ENCODE measurements at places on chromosomes 4 and X.
A peak's percentile ranks its signal among the peaks of the same experiment; 100 is the strongest.

DNA sequence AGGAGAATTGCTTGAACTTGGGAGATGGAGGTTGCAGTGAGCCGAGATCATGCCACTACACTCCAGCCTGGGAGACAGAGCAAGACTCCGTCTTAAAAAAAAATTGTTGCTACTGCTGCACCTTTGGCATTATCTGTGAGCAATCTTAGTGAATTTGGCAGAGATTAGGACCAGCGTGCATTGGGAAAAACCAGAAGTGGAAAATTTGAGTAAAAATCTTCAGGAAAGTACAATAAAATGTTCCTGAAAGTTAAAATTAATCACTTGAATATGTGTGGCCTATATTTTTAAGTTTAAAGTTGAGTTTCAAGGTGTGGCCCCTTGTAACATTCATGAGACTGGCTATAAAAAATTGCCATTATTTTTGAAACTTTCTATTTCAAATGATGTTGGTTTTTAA is 85.1 kb downstream of the SPRY1 start:
- DNase-seq, result no peak

DNA sequence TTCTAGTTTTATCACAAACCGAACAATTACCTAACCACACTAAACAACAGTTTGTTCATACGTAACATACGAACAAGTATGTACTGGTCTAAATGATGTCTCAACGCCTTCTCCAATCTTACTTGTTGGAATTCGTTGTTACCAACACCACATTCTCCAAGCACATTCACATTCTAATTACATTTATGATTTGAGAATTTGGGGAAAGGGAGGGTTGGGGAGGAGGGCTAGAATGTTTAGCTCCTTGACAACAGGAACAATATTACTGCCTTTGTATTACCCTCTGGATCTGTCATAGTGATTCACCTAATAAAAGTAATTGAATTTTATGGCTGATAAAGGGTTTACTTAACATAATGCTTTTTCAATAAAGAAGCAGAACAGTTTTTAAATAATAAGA is 24.4 kb downstream of the LCORL start:
- DNase-seq, result no peak

- no peak for DNase-seq
Measured at GRCh38 chr4:149553959-149554520, 261.6 kb downstream of the IQCM start.

DNA sequence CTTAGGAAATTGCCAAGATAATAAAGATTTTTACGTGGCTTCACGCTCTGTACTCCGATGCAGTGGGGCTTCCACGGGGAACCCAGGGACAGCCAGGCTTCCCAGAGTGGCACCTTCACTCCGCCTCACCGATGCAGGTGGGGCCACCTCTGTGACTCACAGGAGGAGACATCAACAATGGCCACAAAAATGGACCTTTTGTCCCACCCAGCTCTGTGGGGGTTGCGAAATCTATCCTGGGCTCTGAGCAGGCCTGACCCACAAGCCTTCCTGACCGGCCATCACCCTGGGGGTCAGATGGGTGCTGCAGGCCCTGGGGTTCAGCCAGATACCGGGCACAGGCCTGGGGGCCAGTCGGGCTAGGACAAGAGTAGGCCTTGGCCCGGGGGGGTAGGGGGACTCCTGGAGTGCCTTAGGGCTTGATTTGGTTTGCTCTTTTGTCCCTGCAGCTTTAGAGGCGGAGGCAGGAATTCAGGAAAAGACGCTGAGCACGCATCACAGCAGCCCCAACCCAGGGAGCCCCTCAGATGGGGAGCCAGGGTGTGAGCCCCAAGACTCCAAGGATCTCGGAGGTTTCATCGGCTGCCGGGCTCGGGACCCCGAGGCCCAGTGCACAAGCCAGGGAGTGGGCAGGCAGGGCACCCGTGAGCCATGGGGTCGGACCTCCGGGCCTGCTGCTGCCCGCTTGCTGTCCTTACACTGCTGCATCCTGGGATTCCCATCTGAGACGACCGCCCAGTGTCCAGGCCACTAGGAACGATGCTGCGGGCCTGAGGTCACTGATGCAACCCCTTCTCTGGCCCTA is 136.5 kb upstream of the NKX1-1 start:
- no peak for DNase-seq

DNA sequence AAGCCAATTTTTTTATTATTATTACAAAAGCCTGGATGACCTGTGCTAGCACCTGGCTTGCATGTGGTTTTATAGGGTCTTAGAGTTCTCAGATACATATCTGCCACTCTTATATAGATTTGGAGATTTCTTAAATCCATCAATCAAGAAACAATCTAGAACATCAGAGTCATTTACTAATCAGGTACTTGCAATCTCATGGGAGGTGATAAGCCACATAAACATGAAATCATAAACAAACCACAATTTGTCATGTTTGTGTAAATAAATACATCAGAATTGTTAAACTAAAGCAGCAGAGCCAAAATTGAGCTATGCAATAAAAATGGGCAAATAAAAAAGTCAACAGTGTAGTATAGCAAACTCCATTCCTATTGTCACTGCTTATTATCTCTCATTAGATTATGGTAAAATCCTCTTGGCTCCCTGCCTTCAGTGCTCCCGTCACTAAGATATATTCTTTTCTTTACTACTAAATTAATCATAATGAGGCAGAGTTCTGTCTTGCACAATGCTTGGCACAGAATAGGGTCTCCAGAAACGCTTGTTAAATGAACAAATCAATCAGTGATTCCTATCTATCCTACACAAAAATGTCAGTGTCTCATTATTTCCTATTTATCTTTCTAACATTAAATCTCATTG is 108.7 kb upstream of the TTC29 start:
- DNase-seq, result no peak

DNA sequence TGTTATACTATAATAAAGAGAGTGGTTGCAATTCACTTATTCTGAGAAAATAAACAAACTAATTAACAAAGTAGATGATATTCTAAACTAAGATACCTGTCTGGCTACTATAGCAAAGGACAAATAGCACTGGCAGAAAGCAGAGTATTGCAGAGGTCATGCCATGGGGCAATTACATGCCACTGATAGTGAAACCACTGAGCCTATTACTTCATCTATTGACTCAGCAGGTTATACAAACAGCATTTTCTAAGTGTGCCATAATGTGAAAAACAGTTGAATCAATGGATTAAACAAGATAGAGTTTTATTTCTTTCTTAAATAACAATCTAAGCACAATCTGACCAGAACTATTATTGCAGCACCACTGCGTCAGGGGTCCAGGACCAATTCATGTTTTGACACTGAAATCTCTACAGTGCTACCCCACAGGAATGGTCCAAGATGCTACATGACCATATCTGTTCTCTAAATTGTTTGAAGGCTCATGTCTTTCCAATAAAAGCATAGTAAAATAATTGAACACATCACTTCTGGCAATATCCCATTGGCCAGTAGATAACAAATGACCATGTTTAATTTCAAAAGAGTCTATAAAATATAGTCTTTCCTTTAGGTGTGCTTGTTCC is 389.5 kb upstream of the GRID2 start:
- no peak for DNase-seq

DNA sequence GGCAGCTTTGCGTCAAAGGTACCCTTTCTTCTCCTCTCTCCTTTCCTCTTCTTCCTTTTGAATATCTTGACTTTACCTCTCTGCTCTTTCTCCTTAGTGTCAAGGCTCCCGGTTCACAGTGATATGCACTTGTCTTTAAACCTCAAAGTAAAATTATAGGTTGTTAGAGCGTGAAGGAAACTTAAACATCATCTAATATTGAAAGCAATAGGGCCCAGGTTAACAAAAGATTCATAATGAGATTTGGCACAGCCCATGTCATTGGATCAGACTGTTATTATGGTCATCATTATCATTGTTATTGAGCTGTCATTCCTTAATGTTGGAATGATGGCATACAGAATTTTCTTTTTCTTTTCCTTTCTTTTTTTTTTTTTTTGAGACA is 32.5 kb downstream of the FTHL17 start:
- DNase-seq, result no peak

GRCh38 chr4:116618638-116619037 is 466.7 kb downstream of the TRAM1L1 start:
- DNase-seq, result no peak

DNA sequence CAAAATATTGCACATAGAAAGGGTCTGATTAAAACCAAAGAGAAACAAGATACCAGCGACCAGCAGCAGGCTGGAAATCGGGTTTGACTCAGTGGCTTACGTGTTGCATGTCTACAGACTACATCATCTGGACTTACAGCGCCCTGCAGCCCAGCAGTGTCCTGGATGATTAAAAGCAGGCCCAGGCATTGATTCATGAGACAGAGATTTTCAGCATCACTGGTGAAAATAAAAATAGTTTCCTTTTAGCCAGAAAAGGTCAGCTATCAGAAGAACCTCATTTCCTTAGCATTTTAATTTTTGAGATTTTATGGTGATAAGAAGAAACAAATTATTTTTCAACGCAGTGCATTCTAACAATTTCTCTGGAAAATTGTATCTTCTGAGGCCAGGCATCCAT is 190.6 kb downstream of the PTTG2 start:
- DNase-seq, result no peak

DNA sequence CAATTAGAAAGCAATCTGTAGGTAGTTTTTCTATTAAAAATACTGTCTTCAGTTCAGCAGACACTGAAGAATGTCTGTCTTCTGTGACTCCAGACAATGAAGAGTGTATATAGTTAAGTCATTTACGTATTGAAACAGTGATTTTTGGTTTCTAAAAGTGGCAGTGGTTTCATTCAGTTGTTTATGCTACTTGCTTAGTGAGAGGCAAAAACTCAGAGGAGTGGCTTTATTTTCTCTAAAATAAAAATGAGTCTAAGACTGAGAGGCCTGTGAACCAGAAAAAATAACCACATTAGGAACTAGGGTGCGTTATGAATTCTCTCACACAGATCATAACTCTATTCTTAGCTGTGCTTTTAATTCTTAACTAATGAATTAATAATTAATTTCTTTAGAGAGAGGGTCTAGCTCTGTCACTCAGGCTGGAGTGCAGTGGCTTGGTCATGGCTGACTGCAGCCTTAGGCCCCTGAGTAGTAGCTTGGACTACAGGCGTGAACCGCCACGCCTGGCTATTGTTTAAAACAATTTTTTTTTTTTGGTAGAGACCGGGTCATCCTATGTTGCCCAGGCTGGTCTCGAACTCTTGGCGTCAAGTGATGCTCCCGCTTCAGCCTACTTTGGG is 31.4 kb downstream of the FREM3 start:
- DNase-seq, result no peak

DNA sequence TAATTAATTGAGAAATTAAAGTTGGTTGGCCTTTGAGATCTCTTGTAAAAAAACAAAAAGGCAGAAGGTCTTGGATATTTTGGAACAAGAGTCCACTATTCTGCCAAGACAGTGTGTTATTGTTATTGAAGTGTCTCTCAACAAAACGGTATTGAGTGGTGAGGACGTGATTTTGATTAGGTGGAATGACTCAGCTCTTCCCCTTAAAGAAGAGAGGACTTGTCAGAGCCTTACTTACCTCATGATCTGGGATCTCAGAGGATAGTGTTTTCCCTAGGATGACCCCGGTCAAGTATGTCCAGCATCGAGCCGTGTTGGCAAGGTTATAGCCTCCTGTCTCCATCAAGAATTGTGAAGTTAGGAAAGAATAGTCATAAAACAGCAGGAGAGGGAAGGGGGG is 110.9 kb downstream of the HDAC8 start:
- DNase-seq, result no peak

DNA sequence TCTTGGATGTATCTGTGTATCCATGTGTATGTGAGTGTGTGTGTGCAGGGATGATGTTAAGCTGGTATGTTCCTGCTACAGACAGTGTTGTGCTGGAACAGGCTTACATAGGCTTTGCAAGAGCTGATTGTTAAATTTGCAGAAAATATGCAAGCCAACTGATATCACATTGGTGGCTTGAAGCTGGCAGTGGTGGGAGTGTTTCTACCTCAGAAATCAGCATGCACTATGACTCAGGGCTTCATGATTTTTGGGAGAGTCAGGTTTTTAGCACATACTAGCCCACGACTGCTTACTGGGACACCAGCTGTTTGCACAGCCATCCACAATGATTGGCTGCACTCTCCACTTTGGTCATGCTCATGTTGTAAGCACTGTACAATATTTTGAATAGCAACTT is 261.8 kb downstream of the DHX15 start:
- no peak for DNase-seq

DNA sequence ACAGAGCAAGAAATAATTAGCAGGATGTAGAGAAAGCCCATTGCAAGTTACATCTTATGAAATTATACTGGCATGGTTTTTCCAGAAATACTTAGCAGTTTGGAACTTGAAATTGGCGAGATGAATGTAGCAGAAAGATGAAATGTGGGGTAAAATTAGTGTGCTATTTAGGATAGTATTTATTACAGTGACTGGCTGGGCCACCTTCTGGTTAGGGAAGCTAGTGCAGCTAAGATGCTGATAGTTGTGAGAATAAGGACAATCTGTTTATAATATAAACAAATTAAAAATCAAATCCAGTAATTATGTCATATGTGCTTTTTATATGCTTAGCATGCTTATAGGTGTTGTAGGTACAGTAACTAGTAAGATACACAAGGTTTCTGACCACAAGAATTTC is 74.8 kb downstream of the IL15 start:
- DNase-seq, result no peak

DNA sequence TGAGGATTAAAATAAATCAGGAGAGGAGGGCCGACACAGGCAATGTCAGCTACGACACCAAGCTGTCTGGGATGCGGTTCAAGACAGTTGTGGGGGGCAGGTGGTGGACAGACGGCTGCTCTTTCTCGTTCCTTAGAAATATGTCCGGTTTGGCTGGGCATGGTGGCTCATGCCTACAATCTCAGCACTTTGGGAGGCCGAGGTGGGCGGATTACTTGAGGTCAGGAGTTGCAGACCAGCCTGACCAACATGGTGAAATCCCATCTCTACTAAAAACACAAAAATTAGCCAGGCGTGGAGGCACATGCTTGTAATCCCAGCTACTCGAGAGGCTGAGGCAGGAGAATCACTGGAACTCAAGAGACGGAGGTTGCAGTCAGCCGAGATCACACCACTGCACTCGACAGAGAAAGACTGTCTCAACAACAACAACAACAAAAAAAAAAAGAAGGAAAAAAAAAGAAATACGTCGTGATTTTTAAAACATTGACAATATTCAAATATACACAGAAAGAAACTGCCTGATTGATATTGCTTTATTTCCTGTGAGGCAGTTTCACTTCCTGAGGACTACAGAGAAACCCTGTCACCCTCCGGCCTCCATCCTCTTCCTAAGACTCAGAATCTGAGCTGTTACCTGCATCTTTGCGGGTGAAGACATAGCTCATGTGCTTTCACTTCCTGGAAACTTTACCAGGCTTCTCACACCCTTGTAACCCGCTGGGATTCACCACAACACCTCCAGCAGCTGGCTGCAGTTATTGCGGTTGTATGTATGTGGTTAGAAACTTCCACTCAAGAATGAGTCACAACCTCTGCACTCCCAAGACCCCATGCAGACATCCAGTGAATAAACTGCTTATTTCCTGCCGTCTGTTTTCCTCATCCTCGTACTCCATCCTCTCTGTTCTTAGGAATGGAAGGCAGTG is 63.8 kb upstream of the STS start:
- DNase-seq, result peak; percentile 33

DNA sequence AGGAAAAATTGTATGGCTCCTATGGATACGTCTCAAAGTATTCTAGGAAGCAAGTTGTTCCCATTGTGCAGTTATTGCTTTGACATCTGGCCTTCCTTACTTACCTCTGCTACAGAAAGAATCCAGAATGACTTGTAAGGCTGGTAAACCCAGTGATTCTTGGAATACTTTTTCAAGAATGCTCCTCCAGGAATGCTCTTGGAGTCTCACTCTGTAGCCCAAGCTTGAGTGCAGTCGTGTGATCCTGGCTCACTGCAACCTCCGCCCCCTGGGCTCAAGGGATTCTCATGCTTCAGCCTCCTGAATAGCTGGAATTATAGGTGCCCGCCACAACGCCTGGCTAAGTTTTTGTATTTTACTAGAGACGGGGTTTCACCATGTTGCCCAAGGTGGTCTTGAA is 38.1 kb downstream of the GAB1 start:
- no peak for DNase-seq
